ENCODE measurements at places on chromosomes 2 and 18.

GRCh38 chr2:133063775-133064174, 393.8 kb upstream of the LYPD1 start:
- no peak for DNase-seq

GRCh38 chr2:138113871-138114525, 149.7 kb downstream of the HNMT start:
- no peak for DNase-seq

GRCh38 chr18:56562479-56562878, 75.9 kb downstream of the TXNL1 start:
- no peak for DNase-seq

GRCh38 chr2:1046067-1046466, 95.4 kb downstream of the SNTG2 start:
- DNase-seq: no peak

All from sigmoid colon (tissue), 7 donors.